Glutamatergic neuron (in vitro differentiated cells): ENCODE measurements at places on chromosomes 12 and 14.
A peak's percentile ranks its signal among the peaks of the same experiment; 100 is the strongest.

DNA sequence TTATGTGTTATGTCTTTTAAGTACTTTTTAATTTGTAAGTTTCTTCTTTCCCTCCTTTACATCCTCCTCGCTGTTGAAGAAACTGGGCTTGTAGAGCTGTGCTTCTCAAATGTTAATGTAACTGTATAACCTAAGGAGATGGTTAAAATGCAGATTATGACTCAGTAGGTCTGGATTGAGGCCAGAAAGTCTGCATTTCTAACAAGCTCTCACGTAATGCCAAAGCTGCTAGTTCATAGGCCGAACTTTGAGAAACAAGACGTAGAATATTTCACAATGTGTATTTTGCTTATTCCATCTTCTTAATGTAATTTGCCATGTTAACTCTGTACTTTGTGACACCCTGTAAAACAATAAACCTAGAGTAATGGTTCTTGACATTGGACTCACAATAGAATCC is 193.3 kb upstream of the SYT1 start:
- DNase-seq = no peak

DNA sequence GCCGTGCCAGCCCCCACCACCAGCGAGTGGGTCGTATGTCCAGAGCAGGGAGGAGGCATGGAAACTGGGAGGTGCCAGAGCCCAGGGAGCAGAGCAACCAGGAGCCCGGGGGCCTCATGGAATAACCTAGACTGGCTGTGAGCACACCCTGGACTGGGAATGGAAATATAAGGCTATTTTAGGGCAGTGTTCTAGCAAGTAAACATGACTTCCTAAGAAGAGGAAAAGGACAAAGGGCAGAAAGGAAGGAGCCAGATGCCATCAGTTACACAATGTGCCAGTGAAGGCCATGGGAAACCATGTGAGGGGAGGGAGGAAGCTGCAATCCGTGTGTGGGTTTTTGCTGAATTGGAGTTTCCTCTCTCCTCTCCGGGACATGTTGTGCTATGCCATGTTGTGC is 18.7 kb upstream of the CPM start:
- DNase-seq = no peak

DNA sequence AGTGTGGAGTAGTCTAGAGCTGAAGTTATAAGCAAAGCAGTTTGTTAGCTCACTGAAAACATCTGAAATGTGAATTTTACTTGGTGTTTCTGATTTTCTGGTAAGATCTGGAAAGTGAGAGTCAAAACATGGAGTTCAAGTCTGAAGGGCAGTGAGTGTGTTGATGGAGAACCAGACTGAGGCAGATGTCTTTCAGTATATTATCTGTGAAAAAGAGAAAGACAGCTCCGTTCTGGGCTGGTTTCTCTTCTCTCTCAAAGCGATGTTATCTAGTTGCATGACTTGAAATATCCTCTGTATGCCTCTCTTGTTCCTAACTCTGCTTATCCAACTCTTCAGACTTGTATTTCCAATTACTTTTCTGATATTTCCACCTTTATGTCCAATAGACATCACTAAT is 381.9 kb upstream of the RGS6 start:
- DNase-seq = no peak

DNA sequence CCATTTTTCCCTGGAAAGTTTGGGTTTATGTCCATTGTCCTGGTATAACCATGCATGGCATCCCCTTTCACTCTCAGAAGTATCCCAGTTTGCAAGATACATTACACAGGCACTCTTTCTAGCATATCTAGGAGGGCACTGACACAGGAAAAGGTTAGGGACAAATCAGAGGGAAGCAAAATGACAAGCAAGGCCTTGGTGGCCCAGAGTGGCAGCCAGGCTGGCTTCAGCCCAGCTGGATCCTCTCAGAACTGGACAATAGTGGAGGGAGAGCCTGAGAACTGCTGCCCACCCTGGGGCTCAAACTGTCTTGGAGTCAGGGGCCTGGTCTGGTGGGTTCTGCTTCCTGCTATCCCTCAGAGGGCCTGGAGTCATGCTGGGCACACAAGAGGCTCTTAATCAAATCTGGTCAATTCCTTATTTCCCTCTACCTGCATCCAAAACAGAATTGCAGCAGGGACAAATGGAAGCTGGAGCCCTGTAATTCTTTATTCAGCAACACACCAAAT is 2.6 kb downstream of the VDR start:
- DNase-seq = no peak

GRCh38 chr12:69039911-69040310 is 106.9 kb upstream of the CPM start:
- DNase-seq = no peak

GRCh38 chr14:23158779-23159178 is 24.7 kb downstream of the SLC7A8 start:
- DNase-seq = no peak

DNA sequence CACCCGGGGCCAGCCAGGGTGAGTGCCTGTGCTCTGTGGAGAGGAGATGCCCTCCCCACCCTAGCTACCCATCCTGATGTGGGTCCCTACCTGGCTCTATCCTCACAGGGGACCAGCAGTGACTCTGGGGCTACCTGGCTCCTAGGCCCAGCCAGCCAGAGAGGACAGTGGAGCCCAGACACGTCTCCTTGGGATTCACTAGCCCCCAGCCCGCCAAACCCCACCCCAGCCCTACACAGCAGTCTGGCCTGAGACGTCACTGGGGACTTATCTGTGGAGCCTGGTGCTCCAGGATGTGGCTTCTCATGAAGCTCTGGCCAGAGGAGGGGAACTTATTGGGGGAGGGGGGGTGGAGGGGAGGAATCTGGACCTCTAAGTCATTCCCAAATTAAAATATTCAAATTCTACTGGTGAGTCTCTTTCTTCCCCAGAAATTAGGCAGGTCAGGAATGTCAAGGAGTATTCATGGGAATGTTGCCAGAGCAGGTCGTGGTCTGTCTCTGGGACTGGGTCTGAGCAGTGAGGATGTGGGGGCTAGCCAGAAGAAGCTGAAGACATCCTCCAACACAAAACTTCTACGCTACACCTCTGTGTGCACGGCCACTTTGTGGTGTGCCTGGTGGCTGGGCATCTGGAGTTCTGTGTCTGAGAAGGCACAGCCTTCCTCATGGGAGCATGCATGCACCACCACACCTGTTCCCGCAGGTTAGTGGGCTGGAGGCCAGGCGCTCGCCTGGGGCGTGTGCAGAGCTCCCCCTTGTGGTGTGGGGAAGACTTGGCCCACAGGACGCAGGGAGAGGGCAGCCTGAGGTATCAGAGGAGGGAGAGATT is 2.7 kb downstream of the CMTM5 start:
- DNase-seq = peak; percentile 61

GRCh38 chr12:95995238-95996031 is 709 bp downstream of the HAL start:
- DNase-seq = no peak

DNA sequence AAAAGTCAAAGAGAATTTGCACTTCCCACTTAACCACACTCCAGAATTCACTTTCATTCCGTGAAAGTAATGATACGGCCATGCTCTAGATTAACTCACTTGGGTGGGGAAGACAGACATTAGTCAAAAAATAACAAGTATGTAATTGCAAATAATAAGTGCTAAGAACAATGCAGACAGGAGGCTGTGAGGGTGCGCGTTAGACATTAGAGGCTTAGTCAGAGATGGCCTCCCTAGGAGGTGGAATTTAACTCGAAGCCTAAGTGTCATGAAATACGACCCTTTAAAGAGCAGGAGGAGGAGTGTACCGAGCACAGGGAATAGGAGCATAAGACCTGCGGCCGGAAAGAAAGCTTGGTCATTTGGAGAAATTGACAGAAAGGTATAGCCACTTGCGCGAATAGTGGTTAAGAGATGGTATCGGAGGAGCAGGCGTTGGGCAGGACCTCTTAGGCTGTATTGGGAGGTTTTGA is 628 bp downstream of the SNRPF start:
- DNase-seq = no peak

DNA sequence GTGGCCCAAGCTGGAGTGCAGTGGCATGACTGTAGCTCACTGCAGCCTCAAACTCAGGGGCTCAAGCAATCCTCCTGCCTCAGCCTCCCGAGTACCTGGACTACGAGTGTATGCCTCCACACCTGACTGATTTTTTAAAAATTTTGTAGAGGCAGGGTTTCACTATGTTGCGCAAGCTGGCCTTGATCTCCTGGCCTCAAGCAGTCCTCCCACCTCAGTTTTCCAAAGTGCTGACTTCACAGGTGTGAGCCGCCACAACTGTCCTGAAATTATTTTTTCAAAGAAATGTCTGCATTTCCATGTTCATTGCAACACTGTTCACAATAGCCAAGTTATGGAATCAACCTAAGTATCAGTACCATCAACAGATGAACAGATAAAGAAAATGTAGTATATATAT is 111.4 kb downstream of the FOXA1 start:
- DNase-seq = no peak

DNA sequence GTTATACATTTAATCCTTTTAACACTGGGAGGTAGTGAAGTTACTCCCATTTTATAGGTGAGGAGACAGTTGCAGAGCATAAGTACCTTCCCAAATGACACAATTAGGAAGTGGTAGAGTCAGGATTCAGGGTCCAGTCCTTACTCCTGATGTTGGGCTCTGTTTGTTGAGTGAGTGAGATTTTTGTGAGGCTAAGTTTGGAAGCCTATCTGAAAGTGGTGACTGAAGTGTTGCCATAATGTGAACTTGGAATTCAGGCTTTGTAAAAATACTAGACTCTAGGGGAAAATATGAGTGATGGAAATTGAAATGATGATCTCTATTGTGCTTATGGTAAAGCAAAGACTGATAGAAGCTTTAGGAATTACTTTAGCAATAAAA is 2.2 kb downstream of the NUDT4 start:
- DNase-seq = no peak

GRCh38 chr12:101713059-101713682 is 15.7 kb downstream of the CHPT1 start:
- no peak for DNase-seq
